ENCODE measurements at places on chromosomes 2 and 18.

- no peak for DNase-seq
Measured at GRCh38 chr2:56912490-56912889, 728.7 kb downstream of the CCDC85A start.

- DNase-seq: no peak
Measured at GRCh38 chr2:64128943-64129391, 15.3 kb downstream of the PELI1 start.

DNA sequence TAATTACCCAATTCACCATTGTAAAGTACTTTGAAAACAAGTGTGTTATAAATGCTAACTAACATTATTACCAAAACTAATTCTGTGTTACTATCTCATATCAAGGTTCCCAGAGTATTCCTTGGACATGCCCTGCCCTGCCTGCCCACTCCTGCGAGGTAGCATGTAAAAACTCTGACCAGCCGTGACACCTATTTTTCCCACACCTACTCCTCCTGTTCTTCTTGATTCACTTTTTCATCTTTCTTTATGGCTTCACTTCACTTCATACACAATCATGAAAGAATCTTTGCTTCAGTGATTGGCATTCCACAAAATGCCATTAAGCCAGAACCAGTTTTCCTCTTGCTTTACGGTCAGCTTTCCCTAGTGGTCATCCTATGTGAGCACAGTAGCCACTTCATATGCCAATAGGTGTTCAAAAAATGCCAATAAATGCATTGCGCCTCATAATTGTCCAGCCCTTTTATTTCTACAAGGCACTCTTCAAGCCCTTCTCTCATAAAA is 42.6 kb upstream of the SETBP1 start:
- DNase-seq: no peak

DNA sequence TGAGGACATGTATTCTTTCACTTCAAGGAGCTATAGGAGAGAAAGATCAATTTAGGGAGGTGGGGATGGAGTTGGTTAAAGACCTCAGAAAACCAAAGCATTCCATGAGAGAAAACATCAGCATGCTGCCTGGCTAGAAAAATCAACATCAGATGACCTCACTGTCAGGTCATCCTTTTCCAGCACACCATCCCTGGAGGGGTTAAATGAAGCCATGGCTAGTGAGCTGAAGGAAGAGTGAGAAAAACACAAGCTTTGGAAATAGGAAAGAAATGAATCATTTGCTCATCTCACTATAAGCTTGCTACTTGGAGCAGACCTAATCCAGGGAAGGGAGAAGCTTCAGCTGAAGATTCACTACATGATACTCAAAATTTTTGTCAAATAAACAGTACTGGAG is 109.5 kb upstream of the ITGB6 start:
- no peak for DNase-seq

GRCh38 chr2:136582628-136583205 is 182.6 kb upstream of the THSD7B start:
- peak; percentile 6 for DNase-seq

GRCh38 chr2:160132761-160133160 is 67.3 kb downstream of the ITGB6 start:
- DNase-seq: no peak

DNA sequence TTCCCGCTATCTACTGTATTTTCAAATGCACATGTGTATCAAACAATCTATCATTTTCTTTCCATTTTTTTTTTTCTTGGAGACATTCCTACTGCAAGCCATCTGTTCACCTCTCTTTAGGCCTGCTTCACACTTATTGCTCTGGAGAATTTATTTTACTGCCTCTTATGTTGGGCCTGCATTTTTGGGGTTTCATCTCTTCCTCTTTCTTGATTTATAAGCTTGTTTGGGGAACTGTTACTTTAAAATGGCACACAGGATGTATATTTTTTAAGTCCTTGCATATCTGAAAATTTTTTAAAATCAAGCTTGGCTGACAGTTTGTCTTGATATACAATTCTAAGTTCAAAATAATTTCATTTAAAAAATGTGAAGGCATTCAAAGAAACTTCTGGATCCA is 3.5 kb upstream of the RAB27B start:
- no peak for DNase-seq

GRCh38 chr2:229658004-229658403 is 56.4 kb downstream of the DNER start:
- DNase-seq: no peak

DNA sequence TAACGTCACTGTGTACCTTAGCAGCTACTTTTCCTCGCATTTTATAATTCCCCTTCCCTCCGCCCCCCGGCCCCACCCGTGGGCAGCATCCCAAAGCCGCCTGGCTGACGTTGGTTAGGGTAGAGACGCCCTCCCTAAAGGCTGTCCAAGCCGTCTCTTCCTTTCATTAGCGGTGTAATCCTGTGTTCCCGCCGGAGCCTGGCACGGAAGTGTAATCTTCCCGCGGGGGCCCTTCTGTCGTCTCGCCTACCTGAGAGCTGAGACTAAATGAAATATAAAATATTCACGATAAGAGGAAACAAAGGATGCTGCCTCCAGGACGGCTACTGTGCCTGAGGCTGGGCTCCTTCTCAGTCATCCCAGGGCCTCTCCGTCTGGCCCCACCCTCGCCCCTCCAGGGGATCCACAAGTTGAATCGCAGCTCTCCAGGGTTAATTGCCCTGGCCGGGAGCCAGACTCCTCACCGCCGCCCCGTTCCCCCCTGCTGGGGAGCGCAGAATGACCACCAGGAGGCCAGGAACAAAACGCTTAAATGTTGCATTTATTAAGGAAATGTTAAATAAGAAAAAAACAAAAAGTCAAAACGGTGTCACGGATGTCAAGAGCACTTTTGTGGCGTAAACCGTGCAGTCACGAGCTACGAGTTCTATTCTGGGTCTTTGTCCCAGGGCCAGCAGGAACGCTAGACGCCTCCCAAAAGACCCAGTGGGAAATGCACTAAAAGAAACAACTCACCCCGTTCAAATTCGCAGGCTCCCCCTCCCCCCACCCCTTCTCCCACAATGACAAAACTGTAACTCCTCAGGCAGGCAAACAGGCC is 1.5 kb downstream of the RPRM start:
- DNase-seq: peak; percentile 51

GRCh38 chr2:113175042-113175628 is 1.4 kb downstream of the PSD4 start:
- no peak for DNase-seq

DNA sequence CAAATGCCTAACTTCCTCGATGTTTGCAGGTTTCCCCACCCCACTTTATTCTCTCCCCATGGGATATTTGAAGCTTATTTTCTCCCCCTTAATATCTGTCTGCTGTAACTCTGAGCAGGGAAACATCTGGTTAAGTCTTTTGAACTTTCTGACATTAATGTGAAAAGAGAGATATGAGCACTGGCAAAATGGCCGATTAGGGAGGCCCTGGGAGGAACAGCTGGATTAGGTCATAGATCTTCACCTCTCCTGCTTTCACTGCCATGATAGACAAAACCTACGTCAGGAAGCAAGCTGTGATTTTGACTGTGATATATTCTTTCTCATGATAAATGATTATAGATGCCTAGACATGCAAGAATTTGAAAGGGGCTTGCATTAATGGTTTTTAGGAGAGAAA is 43.6 kb downstream of the LYPD6B start:
- peak; percentile 46 for DNase-seq

DNA sequence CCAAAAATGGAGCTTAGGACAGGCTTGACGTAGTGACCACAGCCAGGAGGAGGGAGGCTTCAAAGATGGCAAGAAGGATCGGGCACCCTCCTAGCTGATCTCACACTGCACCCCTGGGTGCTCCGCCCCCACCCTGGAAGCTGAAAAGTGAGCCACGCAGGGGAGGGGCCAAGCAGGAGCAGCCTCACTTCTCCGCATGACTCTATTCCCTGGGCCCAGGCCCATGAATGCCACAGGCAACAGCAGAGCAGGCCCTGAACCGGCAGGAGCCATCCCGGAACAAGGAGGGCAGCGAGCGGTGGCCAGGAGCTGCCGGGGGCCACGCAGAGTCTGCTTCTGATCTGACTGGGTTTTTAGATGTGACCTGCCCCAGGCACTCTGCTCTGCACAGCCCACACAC is 30.0 kb downstream of the BIN1 start:
- no peak for DNase-seq

DNA sequence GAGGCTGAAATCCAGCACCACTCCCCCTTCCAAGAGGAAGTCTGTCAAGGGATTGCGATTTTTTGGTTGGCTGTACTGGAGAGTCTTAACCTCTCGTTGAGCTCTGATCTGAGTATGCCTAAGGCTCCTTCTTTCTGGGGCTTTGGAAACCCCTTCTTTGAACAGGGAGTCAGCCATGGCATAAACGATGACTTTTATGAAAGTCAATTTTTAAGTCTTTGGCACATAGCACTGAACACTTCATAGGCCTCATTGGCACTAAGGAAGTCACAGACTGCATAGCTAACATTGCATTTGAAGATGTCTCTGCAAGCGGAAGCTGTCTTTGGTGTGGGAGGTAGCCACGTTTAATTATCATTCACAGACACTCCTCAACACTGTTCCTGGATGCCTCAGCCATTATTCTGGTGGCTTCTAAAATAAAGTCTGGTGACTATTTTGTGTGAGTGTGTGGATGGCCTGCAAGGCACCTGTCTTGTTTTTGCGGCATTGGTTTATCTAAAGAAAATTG is 148.2 kb upstream of the NCK2 start:
- no peak for DNase-seq

DNA sequence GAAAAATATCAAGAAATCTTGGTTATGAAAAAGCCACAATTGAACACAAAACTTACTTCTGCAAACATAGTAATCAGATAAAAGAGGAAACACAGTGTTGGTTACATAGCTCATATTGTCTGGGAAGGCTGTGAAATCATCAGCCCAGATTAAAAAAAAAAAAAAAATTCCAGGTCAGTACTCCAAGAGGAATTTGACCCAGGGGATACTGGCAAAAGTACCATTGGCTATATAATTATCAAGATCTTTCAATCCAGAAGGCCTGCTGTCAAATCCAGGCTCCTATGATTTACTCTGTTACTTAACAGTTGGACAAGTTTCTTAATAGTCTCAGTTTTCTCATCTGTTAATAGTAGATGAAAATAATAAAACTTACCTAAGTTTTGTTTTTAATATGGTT is 12.9 kb upstream of the IKZF2 start:
- DNase-seq: no peak

DNA sequence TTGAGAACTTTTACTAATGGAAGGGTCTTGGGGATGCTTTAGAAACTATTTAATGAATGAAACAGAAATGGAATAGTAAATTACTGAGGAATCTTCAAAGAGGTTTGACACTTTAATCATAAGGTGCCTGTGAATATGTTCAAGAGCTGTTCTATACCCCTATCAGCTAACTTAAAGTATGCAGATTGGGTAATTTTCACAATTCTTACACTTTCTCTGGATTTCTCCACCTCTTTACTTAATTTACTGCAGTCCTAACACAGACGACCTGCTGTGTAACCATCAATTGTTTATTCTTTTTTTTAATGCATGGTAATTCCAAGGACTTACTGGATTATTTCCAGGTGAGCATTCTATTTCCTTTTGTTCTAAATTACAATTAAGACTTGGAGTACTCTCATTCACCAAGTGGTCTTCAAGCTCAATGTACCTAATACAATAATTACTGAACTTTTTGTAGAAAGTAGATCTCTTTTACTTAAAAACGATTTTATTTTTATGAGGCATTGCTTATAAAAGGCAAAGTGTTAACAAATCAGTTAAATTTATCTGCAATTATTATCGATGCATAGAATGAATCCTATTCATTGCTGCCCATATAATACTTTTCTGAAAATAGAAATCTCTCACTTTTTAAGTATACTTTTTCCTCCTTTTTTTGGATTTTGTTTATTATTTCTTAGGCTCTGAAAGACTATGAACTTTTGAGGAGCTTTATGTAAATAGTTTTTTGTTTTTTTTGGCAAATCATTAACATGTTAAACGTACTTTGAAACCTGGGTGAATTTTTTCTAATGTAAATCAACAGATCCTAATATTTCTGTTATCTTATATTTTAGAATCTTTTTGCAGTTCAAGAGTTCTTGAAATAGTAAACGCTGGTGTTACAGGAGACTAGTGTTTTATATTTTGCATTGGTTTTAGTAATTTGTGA is 5.5 kb downstream of the VSNL1 start:
- no peak for DNase-seq

DNA sequence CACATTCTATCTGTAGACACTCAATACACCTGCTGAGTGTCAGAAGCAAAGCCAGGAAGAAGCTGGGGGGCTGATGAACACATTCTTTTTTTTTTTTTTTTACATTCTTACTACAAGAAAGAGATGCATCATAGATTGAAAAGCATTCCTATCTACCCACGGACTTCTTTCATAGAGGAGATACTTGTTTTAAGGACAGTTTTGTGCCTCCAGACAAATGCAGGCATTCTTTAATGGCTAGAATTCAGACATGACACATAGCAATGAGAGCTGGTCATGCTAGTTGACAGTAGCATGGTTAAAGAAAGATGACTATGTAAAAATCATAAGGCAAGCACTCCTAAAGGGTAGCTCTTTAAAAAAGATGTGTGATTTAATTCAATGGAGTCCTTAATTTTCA is 110.2 kb downstream of the EPHA4 start:
- no peak for DNase-seq

DNA sequence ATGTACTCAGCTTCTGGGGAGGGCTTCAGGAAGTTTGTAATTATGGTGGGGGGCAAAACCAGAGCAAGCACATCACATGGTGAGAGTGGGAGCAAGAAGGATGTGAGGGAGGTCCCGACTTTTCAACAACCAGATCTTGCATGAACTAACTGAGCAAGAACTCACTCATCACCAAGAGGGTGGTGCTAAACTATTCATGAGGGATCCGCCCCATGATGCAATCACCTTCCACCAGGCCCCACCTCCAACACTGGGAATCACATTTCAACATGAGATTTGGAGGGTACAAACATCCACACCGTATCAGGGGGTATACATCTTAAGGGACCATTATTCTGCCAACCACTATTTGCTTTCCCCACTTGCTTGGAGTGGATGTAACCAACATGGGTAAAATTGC is 209.6 kb upstream of the HNRNPA3 start:
- DNase-seq: no peak

DNA sequence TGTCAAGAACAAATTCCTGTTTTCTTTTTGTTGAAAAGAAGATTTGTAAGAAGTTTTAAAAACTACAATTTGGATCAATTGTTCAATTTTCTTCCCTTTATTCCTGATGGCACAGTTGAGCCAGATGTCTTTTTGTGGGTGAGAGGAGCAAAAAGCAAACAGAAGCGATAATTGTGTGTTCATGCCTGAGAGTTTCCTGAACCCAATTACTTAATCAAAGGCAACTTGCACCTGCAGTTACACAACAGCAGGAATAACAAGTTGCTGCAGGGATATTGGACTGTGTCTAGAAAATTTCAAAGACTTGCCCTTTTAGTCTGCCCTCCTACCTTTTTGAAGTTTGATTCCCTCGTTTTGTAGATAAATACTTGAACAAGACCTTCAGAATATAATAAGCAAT is 383.6 kb downstream of the DSEL start:
- DNase-seq: no peak

DNA sequence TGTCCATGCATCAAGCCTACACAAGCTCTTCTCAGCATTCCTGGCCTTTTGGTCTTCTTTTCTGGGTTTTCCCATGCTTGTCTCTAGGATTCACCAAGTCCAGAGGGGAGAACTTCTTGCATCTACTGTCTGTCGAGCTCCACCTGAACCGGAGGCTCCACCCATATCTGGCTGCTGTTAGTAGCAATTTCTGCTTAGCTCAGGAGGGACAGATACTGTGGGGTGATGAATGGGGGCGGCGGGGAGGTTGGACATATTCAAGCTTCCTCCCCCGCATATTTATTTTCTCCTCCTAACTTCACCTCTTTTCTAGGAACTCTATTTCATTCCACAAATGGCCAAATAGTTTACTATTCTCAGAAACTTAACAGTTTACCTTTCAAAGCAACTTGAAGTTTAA is 163.5 kb downstream of the PTH2R start:
- DNase-seq: no peak

- DNase-seq: no peak
Measured at GRCh38 chr2:100812573-100812972, 7.4 kb upstream of the NPAS2 start.
